Body of pancreas (tissue), 4 donors: ENCODE measurements at places on chromosomes 12 and 14. TPM values are rescaled to one million over a fixed set of nuclear protein-coding genes. Genes with fewer than 3 reads are reported as not detected.

Gene OR6J1
- not detected for total RNA-seq

- no peak overlapping the region for H3K4me3 ChIP-seq
- no peak overlapping the region for H3K27ac ChIP-seq
- DNase-seq, result no peak
- no peaks in the 10 kb centered on the region for H3K27me3 ChIP-seq
- H3K36me3 ChIP-seq, result no peaks in the 10 kb centered on the region
Measured at GRCh38 chr12:32450768-32451167, 51.4 kb downstream of the FGD4 start.

- no peak for DNase-seq
- H3K27ac ChIP-seq, result no peak overlapping the region
- peaks cover 4% of the 10 kb centered on the region for H3K36me3 ChIP-seq
- H3K4me3 ChIP-seq, result no peak overlapping the region
Measured at GRCh38 chr12:112971248-112971647, 7.1 kb upstream of the OAS2 start.

Gene MGST1
- 120 TPM for total RNA-seq

- no peaks in the 10 kb centered on the region for H3K27me3 ChIP-seq
- peaks cover 8% of the 10 kb centered on the region for H3K4me1 ChIP-seq
- peak overlapping the region; percentile 80 for H3K27ac ChIP-seq
- no peak for DNase-seq
- H3K36me3 ChIP-seq, result no peaks in the 10 kb centered on the region
Measured at GRCh38 chr12:16606991-16607390, 1.0 kb upstream of the LMO3 start.

DNA sequence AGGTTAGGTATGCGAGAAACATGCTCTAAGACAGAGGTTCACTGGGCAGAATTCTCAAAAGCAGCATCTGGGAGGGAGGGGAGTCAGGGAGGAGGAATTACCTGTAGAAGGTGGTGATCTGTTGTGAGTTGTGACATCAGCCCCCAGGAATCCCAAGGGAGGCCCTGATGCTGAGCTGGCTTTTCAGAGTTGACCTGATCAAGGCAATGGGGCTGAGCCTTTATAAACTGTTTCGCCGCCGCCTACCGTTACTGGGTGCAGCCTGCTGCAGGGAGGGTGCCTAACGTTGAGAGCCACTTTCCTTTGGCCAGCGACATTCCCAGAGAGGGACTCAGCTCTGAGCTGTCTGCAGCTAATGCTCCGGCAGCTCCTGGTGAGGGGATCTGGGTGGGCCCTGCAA is 257.9 kb upstream of the TMEM132C start:
- no peak for DNase-seq
- no peak overlapping the region for H3K4me3 ChIP-seq
- no peaks in the 10 kb centered on the region for H3K27me3 ChIP-seq
- H3K4me1 ChIP-seq, result no peaks in the 10 kb centered on the region
- H3K36me3 ChIP-seq, result no peaks in the 10 kb centered on the region

GRCh38 chr12:109768901-109769670 is 55.5 kb downstream of the FAM222A start:
- no peaks in the 10 kb centered on the region for H3K27me3 ChIP-seq
- peaks cover 22% of the 10 kb centered on the region for H3K4me1 ChIP-seq
- H3K27ac ChIP-seq, result no peak overlapping the region

Gene DIO3
- 1.3 TPM for total RNA-seq

DNA sequence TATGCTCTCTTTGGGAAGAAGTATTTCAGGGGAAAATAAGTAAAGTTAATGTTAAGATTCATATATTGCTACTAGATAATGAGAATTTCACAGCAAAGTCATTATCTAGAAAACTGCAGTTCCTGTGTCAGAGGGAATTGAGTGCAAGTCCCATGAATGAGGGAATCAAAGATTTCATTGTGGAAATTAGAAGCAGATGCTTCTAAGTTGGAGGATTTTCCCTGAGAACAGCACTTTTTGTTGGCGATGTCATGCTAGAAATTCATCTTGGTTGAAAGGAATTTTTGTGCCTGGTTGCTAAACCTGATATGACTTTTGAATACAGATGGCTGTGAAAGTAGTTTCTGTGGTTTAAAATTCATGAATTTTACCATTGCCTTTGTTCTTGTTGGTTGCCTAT is 25.6 kb downstream of the FRMD6 start:
- no peak overlapping the region for H3K4me3 ChIP-seq
- no peak overlapping the region for H3K27ac ChIP-seq
- no peak for DNase-seq
- H3K27me3 ChIP-seq, result no peaks in the 10 kb centered on the region

DNA sequence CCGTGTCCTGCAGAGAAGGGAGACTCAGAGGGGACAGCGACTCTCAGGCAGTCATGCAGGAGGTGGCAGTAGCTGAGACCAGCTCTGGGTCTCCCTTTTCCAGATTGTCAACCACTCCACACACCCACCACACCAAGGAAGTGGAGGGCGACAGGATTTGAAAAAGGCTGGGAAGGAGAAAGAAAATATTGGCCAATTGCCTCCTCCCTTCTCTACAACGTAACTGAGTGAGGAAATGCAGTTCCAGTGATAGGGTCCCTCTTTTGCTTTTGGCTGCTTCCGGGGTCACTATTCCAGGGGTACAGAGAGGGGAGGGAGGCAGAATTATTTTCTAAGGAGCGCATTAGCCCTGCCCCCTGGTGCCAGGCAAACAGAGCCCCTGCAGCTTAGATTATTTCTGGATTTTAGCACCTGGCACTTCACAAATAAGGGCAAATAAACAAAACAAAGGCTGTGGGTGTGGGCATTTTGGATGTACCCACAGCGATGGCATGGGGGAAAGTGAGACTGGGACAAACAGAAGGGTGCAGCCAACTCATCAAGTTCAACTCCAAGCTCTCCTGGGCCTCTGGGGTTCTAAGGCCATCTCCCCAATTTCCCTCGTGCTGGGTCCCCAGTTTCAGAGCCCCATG is 20.4 kb downstream of the ASB2 start:
- H3K4me3 ChIP-seq, result no peak overlapping the region
- H3K4me1 ChIP-seq, result peaks cover 29% of the 10 kb centered on the region
- no peak overlapping the region for H3K27ac ChIP-seq
- H3K36me3 ChIP-seq, result no peaks in the 10 kb centered on the region

GRCh38 chr12:40435951-40436350 is 211.2 kb downstream of the LRRK2 start:
- DNase-seq, result no peak
- no peaks in the 10 kb centered on the region for H3K27me3 ChIP-seq
- H3K27ac ChIP-seq, result no peak overlapping the region

Gene CMTM5
- not detected for total RNA-seq

GRCh38 chr12:93186131-93186530 is 191.6 kb upstream of the NUDT4 start:
- H3K4me1 ChIP-seq, result no peaks in the 10 kb centered on the region
- H3K4me3 ChIP-seq, result no peak overlapping the region
- no peaks in the 10 kb centered on the region for H3K27me3 ChIP-seq
- no peak for DNase-seq

GRCh38 chr12:96193725-96194575 is at the start of gene ELK3:
Gene ELK3 (plus strand): TSS chr12:96194375.
- peak within 1 kb of the TSS; percentile 72 for H3K4me3 ChIP-seq
- peak within 1 kb of the TSS; percentile 70 for H3K27ac ChIP-seq
- peaks cover 9% of the 10 kb centered on the region for H3K4me1 ChIP-seq
- no peaks in the 10 kb centered on the region for H3K36me3 ChIP-seq
- peak; percentile 69 for DNase-seq

DNA sequence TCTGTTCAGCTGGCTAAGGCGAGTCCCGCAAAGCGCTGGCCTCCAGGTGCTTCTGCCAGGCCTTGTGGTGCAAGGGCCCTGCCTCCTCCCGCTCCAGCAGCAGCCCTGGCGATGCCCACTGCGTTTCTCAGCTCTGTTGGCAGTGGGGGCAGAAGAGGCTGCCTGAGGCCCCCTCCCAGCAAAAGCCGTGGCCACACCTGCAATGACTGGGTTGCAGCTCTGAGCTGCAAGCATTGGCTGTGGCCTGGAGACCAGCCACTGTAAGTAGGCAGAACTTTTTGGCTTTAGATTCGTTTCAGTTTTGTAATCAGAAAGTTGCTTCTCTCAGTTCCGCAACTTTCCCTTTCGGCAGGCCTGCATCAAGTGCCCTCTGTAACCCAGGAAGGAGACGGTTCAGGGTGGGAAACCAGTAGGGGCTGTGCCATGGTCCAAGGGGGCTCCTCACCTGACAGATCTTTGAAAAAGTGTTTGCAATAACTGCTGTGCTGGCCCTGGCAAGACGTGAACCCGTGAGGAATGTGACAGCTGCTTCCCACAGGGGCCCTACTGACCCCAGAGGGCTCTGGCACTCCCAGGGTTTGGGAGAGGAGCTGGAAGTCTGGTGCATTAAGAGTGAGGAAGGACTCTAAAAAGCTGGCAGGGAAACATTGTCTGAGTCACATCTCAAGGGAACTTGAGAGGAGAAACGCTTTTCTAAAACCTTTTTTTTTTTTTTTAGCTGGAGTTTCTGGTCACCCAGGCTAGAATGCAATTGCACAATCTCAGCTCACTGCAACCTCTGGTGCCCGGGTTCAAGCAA is 54.5 kb upstream of the MAX start:
- H3K27ac ChIP-seq, result peak overlapping the region; percentile 58
- H3K4me3 ChIP-seq, result no peak overlapping the region
- no peak for DNase-seq
- no peaks in the 10 kb centered on the region for H3K27me3 ChIP-seq

DNA sequence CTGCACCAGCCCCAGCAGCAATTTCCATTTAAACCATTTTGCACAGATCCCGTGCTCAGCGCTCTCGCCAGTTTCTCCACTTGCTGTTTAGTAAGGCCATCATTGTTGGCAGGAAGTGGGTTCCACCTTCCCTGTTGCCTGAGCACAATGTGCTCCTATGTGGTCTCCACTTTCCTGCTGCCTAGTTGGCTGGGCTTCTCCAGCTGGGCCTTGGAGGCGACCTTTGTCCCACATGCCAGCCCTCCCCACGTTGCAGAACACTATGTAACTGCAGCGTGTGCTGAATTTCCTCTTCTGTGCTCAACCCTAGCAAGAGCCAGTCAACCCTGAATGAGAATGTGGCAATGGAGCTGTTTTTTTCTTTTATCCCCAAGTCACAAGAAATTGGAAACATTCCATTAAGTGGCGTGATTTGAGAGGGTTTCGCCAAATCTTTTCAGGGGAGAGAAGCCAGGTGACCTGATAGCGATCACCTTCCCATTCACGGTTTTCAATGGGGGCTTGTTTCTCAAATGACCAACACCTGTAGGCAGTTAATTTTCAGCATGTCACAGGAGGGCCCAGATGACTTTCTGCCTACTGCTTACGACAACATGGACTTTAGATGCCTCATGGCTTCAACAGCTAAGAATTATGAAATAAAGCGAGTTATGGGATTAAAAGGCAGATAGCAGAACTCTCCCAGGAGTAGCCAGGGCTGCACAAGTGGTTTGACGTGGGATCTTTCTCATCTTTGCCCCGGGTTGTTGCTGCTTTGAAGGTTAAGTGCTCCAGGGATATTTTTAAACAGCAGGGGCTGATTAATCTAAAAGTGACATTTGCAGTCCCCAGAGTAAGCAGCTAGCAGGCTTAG is at the start of gene ACACB:
TSS of gene ACACB (plus strand) at position 830 of the 853 bp plus-strand sequence. CDS start 22,819 bp downstream, outside the sequence.
- peak within 1 kb of the TSS; percentile 93 for H3K27ac ChIP-seq
- H3K4me1 ChIP-seq, result peaks cover 88% of the 10 kb centered on the region
- peak; percentile 94 for DNase-seq
- H3K4me3 ChIP-seq, result no peak within 1 kb of the TSS
- H3K36me3 ChIP-seq, result no peaks in the 10 kb centered on the region

GRCh38 chr12:93683410-93683809 is 6.2 kb downstream of the CRADD start:
- no peak overlapping the region for H3K4me3 ChIP-seq
- H3K36me3 ChIP-seq, result no peaks in the 10 kb centered on the region
- H3K4me1 ChIP-seq, result peaks cover 17% of the 10 kb centered on the region
- H3K27ac ChIP-seq, result no peak overlapping the region
- DNase-seq, result no peak
- H3K27me3 ChIP-seq, result no peaks in the 10 kb centered on the region

DNA sequence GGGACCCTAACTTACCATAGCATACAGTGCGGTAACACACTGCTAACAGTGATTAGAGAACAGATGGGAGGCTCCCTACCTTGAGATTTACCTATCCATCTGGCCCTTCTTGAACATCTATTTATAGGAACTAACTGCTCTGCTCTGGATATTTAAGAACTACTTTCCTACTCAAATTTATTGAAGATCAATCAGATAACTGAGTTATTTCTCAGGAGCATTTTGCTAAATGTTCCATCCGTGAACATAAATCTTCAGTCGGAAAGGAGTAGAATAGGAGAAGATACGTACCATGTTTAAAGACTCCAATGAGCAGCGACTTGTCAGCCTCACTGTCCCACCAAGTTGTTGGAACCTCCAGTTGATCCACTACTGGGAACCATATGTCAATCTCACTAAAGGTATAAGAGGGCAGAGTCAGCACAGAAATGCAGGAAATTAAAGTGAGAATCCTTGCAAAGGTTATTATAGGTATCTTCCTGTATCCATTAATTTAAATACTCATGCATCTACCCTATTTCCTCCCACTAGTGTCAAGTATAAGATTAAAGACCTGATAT is 15.6 kb upstream of the SUPT16H start:
- H3K27me3 ChIP-seq, result no peaks in the 10 kb centered on the region
- no peak overlapping the region for H3K27ac ChIP-seq

GRCh38 chr14:102799684-102800562 is 22.7 kb downstream of the TRAF3 start:
- H3K4me3 ChIP-seq, result no peak overlapping the region
- DNase-seq, result no peak
- H3K36me3 ChIP-seq, result no peaks in the 10 kb centered on the region
- peaks cover 6% of the 10 kb centered on the region for H3K4me1 ChIP-seq

DNA sequence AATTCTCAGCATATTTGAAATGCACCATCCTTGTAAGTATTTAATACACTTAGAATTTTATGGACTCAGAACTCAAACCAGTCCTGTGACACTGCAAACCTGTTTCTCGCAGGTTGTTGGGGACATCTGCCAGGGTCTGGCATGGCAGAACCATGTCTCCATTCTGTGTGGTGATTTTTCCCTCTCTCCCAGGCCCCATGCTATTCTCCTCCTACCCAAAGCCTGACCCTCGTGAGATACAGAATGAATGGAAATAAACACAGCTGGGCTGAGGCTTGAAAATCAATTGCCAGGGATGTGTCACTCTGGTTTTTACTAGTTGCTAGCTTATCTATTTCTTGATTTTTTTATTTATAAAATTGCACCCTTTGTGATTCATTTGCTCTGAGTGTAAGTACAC is 19.8 kb downstream of the TPH2 start:
- H3K4me3 ChIP-seq, result no peak overlapping the region
- no peaks in the 10 kb centered on the region for H3K36me3 ChIP-seq
- no peak overlapping the region for H3K27ac ChIP-seq
- no peaks in the 10 kb centered on the region for H3K27me3 ChIP-seq

GRCh38 chr14:53286301-53286700 is 133.2 kb upstream of the DDHD1 start:
- DNase-seq, result no peak
- H3K27ac ChIP-seq, result no peak overlapping the region
- no peaks in the 10 kb centered on the region for H3K36me3 ChIP-seq
- no peaks in the 10 kb centered on the region for H3K27me3 ChIP-seq
- no peaks in the 10 kb centered on the region for H3K4me1 ChIP-seq

Gene C12orf54
- not detected for total RNA-seq

DNA sequence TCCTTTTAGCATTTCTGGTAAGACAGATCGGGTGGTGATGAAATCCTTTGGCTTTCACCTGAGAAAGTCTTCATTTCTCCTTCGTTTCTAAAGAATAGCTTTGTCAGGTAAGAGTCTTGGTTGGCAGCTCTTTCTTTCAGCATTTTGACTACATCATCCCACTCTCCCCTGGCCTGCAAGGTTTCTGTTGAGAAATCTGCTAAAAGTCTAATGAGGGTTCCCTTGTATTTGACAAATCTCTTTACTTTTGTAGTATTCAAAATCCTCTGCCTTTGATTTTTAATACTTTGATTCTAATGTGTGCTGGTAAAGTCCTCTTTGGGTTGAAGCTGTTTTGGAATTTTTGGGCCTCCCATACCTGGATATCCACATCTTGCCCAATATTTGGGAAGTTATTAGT is 120.2 kb downstream of the PAX9 start:
- H3K27me3 ChIP-seq, result no peaks in the 10 kb centered on the region
- no peak for DNase-seq
- no peak overlapping the region for H3K27ac ChIP-seq
- no peaks in the 10 kb centered on the region for H3K4me1 ChIP-seq
- no peaks in the 10 kb centered on the region for H3K36me3 ChIP-seq
